NCI-H2227 treated with DMSO at 0.1 percent for 48 hours (cell line): ENCODE measurements at places on chromosomes 2 and 18.

GRCh38 chr2:240890691-240891090, 5.3 kb downstream of the MAB21L4 start:
- no peak for DNase-seq

GRCh38 chr2:23824777-23825212, 102.1 kb downstream of the ATAD2B start:
- DNase-seq, result peak; percentile 36

- no peak for DNase-seq
These were observed 50.7 kb downstream of the TRAPPC12 start for GRCh38 chr2:3430172-3430571.

GRCh38 chr18:13302457-13303225, 84.1 kb downstream of the LDLRAD4 start:
- peak; percentile 8 for DNase-seq

DNA sequence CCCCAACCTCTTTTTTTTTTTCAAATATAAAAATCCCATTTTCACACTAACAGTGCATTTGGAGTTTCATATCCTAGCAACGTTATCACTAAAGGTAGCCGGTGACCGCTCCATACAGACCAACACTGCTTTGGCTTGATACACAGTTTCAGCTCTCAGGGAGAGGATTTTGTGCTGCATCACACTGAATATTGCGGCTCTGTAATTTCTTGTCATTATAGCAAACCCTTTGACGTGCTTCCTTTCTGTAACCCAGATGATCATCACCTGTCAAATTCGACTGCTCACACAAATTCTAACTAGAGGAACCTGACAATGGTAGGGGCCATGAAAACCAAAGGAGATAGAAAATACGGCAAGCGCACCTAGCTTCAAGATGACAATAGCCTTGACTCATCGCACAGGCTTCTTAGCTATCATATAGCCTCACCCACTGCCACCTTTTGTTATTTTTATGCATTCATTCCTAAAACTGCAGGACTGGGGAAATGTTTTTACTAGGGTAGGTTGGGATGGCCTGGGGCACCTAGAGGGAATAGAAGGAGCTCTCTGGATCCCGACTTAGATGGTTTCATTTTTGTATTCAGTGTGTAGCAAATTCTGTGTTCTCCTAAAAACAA, 582.9 kb upstream of the PIK3C3 start:
- DNase-seq, result peak; percentile 84

DNA sequence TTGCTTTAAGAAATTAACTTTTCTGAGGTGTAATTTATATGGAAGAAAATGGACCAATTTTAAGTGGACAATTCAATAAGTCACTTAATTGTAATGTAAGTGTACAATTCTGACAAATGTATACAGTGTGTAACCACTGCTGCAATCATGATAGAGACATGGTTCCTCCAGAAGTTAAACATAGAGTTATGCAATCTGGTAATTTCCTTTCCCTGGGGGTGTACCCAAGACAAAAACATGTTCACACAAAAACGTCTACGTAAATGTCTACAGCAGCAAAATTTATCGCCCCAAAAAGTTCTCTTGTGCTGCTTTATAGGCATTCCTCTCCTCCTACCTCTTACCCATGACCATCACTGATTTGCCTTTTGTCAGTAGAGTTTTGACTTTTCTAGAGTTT, 141.5 kb downstream of the AQP4 start:
- DNase-seq, result no peak

- DNase-seq, result no peak
These were observed 104.4 kb downstream of the OSBPL1A start for GRCh38 chr18:24293254-24293653.

GRCh38 chr2:100073110-100073509, 69.3 kb downstream of the AFF3 start:
- no peak for DNase-seq

GRCh38 chr18:69941183-69941582, 6.5 kb downstream of the CD226 start:
- DNase-seq, result no peak

DNA sequence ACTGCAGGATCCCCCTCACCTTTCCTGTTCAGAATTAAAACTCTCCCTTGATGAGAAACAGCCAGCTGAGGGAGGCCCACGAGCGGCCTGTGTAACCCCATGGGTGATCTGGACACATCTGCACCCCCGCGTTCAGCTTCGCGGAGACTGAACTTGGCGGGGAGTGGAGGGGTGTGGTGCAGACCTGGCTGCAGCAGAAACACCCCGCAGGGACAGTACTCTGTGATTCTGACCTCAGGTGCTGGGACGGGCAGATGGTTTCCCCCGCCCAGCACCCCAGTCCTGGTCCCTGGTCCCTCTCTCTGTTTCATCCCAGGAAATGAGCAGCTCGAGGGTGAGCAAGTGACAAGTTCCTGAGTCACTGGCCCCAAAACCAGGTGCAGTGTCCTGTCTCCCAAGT, 41.2 kb downstream of the GBX2 start:
- DNase-seq, result no peak

GRCh38 chr2:241505781-241506201, 2.6 kb downstream of the STK25 start:
- no peak for DNase-seq

- DNase-seq, result no peak
These were observed 236.8 kb downstream of the SATB2 start for GRCh38 chr2:199220920-199221319.

GRCh38 chr2:78941751-78942150, 83.8 kb upstream of the REG3G start:
- no peak for DNase-seq

- DNase-seq, result no peak
These were observed 27.5 kb downstream of the MYO7B start for GRCh38 chr2:127562936-127563335.

DNA sequence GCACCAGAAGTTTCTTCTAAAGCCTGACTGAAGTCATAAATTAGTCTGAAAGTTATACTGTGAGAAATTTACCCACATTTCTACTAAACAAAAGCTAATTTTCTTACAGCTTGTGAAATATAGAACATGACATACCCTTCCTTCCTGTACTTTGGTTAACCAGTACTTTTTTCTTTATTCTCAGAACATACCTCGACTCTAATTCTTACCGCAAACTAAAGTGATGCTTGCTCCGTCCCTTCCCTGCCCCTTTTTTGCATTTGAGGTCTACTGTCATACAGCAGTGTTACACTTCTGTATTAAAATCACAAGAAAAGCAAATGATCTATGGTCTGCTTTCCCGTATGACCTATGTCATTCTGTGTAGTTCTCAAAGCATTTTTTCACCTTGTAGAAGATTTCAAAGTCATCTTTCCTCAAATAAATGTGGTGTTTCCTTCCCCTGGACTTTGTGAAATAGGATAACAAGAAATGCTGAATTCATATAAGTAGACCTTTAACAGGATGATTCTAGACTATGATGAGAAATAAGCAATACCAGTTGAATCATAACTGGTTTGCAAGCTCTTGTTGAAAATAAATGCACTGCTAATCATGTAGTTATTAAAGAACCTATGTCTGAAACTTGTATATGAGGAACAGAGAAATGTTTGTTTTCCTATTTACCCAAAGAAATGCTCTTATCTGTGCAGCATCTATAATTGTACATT, 30.4 kb downstream of the CYTIP start:
- DNase-seq, result no peak

DNA sequence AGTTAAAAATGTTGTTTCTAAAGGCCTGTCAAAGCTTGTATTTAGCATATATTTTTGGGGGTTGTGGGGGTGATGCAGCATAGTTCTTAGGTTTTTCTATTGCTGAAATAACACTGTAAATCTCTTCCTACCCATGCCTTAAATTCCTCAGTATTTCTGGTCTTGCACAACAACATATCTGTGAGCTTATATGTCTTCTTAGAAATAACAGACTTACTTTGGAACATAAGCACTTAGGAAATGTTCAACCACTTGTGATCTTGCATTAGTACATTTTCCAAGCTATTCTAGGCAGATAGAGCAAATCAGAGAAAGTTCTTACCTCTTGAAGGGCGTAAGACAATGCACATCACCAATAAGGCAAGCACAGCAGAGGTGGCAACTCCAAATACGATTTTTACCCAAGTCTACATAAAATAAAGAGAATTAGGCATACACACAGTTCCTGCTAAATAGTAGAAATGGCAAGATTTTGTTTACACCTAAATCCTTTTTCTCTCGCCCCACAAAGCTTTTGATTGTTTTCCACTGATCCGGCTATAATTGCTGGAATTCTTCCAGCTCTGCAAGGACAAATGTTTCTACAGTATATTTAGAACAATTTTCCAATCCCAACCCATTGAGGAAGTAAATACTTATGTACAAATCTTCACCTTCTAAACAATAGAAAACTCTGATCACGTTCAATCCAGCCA, 512 bp downstream of the FAP start:
- peak; percentile 34 for DNase-seq

DNA sequence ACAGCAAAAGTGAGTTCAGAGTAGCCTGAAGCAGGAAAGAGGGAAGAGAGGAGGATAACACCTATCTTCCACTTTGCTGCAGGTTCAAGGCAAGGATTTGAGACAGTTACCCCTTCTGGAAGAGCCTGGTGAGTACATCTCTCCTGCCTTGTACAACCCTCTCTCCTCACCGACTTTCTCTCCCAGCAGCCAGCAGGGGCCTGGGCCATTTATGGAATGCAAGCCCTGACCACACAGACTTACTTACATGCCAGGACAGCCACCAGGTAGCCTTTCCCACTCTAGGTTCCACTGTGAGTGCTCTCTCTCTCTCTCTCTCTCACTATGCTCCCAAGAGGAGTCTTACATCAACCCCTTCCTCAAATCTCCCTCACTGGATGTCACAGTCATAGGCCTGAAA, 57.0 kb downstream of the BCL11A start:
- no peak for DNase-seq

DNA sequence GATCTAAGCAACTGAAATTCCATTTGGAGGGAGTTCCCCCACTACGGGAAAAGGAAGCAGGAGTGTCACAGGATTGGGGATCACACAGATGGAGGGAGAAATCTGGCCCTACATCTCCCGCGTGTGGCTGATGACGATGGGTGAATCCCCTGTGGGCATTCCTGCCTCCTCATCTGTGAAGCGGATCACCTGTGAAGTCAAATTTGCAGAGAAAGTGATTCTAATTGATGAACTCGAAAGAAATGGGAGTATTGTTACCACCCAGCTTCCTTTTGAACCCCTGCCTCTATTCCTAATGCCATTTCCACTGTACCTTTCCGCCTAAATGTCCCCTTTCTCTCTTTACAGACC, 92.0 kb downstream of the CMPK2 start:
- no peak for DNase-seq

- no peak for DNase-seq
These were observed 106.6 kb upstream of the ID2 start for GRCh38 chr2:8575038-8575833.

GRCh38 chr2:68906716-68907115, 35.5 kb upstream of the BMP10 start:
- no peak for DNase-seq

DNA sequence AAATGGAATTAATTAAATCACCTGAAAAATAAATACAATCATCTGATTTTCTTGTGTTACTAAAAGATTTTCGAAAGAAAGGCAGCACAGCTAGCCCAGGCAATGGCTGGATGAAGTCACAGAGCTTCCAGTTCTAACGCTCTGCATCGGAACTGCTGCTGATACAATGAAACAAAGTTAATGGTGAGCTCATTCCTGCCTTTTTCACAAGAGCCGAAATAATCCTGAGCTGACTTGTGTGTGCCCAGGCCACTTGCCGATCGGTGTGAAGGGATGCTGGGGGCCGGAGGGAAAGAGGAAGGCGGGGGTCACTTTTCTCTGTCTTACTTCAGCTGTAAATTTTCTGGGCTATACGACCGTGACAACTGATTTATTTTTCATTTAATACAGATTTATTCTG, 149.5 kb downstream of the INO80D start:
- no peak for DNase-seq

GRCh38 chr2:98511981-98512380, 67.3 kb downstream of the INPP4A start:
- DNase-seq, result no peak

DNA sequence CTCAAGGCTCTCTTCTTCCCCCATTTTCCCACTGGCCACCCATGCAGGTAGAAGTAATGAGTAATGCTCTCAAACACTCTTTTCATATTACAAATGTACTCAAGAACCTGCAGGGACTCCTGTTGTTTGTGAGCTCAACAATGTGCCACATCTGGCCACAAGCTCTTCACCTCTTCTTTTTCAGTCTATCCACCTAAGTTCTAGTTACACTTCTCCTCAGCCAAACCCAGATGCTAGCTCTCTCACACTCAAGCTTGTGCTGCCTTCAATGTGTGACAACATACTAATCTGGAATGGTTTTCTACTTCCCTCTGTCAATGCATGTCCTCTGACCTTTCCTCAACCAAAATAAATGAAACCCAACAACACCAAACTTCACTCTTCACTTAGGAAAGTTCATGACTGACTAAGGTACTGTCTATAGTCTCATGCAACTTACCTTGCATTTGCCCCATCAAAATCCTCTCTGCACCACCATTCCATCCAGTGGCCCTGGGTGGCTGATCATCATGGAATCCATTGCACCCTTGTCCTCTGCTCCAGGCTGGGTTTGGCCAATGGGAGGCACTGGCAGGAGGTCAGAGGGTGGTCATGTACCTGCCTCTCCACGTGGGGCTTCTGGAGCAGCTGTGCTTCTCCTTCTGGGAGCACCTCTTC, 5.3 kb upstream of the IL18R1 start:
- DNase-seq, result no peak

GRCh38 chr2:43345391-43345813, 119.0 kb upstream of the ZFP36L2 start:
- no peak for DNase-seq

DNA sequence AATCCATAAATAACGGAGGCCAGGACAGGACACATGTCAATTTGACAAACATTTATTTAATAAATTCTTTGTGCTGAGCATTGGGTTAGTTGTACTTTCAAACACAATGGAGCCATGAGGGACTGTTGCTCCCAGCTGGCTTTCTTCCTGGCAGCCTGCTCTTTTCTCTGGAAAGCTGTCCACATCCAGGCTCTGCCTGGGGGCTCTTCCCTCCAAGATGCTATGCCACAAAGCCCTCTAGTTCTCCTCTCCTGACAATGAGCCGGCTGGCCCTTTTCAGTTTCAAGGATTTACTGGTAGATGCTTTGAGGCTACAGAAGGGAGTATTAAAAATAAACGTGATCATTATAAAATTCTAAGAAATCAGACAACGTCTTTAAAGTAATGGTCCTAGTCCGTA, 44.1 kb upstream of the SLC14A2 start:
- no peak for DNase-seq

DNA sequence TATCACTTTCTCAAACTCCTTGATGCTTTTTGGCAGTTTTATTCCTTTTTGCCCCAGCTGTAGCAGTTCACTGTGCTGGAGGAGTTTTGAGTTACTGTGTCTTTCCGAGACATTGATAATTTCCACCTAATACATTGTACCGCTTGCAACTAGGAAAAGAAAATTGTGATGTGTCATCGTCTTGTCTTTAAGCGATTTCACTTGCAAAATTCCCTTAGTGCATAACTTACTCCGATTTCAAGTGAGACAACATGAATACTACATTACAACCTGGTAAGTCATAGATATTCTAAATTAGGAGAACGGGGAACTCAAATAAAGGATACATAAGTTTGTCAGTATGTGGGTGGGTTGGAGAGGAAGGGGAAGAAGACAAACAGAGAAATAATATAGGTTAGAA, 340.5 kb upstream of the KYNU start:
- DNase-seq, result no peak
